ENCODE measurements at places on chromosomes 11 and 22. TPM values are rescaled to one million over a fixed set of nuclear protein-coding genes. Genes with fewer than 3 reads are reported as not detected.

The MYOD1 gene
- not detected for total RNA-seq

The CD248 gene
- total RNA-seq = 16.3 TPM

The PRRG4 gene
- total RNA-seq = 0.27 TPM

The AP5B1 gene
- 31.1 TPM for total RNA-seq

The MMP8 gene
- not detected for total RNA-seq

The C22orf15 gene
- 2.1 TPM for total RNA-seq

The ANO3 gene
- total RNA-seq = not detected

The PHETA2 gene
- 0.97 TPM for total RNA-seq

The CENPM gene
- 62.5 TPM for total RNA-seq

The TRIM48 gene
- total RNA-seq = not detected

The FAM111B gene
- total RNA-seq = 18.3 TPM

The TPBGL gene
- total RNA-seq = 0.20 TPM

The C22orf42 gene
- not detected for total RNA-seq

The DENND6B gene
- total RNA-seq = 5.3 TPM

The BEST1 gene
- total RNA-seq = 0.61 TPM

The SSTR3 gene
- total RNA-seq = 7.9 TPM

The MB gene
- not detected for total RNA-seq

The SGSM1 gene
- not detected for total RNA-seq

The ADAMTS8 gene
- not detected for total RNA-seq

The RTN4R gene
- total RNA-seq = 3.7 TPM

The SOX6 gene
- total RNA-seq = 0.36 TPM

The MOV10L1 gene
- not detected for total RNA-seq

The NLRP10 gene
- not detected for total RNA-seq

The RAB36 gene
- 0.22 TPM for total RNA-seq

The GGTLC2 gene
- not detected for total RNA-seq

The GPR83 gene
- 0.11 TPM for total RNA-seq

The CABP7 gene
- 0.09 TPM for total RNA-seq

The YPEL1 gene
- total RNA-seq = 1.2 TPM

The HTR3A gene
- total RNA-seq = not detected

The APOA4 gene
- not detected for total RNA-seq

The OR51E2 gene
- not detected for total RNA-seq

The RASGRP2 gene
- total RNA-seq = 8.2 TPM

The SPECC1L gene
- 39.0 TPM for total RNA-seq

The ACCS gene
- 6.7 TPM for total RNA-seq

The TBX1 gene
- not detected for total RNA-seq
